ENCODE measurements at places on chromosomes 4 and X. TPM values are rescaled to one million over a fixed set of nuclear protein-coding genes. Genes with fewer than 3 reads are reported as not detected.

The CHRNA9 gene
- total RNA-seq, result not detected

The MTNR1A gene
- total RNA-seq, result not detected

The CNGA1 gene
- total RNA-seq, result not detected

DNA sequence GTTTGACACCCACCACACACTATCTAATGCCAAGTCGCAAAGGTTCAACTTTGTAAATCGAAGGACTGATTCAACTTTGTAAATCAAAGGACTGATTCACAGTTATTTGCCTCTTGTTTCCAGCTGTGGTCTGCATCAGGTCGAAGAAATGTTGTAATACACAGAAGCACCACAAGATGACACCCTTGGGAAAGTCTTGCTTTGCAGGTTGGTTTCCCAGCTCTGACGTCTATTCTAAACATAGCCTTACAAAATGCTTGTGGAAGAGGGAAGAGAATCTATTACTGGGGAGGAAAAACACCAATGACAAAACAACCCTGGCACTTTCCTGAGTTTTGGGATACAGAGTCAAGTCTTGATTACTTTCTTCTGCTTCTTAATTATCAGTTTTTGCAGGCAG lies 35.3 kb downstream of the SUPT20HL1 start:
- H3K4me3 ChIP-seq, result no peak overlapping the region
- H3K27ac ChIP-seq, result no peak overlapping the region
- no peaks in the 10 kb centered on the region for H3K36me3 ChIP-seq
- peaks cover 27% of the 10 kb centered on the region for H3K27me3 ChIP-seq
- H3K4me1 ChIP-seq, result no peaks in the 10 kb centered on the region

DNA sequence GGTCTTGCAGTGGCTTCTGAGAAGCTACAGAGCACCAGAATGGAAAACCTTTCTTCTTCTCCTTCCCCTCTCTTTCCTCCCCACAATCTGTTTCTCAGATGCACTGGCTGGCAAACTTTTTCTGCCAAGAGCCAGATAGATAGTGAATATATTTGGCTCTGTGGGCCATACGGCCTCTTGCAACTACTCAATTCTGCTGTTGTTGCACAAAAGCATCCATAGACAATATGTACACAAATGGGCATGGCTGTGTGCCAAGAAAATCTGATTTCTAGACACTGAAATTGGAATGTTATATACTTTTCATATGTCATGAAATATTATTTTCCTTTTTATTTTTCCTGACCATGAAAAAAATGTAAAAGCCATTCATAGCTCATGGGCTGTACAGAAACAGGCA lies 3.1 kb downstream of the PHEX start:
- DNase-seq, result no peak
- no peaks in the 10 kb centered on the region for H3K27me3 ChIP-seq
- H3K4me1 ChIP-seq, result no peaks in the 10 kb centered on the region
- no peak overlapping the region for H3K27ac ChIP-seq
- no peaks in the 10 kb centered on the region for H3K36me3 ChIP-seq
- H3K4me3 ChIP-seq, result no peak overlapping the region

- no peak overlapping the region for H3K27ac ChIP-seq
- H3K27me3 ChIP-seq, result no peaks in the 10 kb centered on the region
- no peak overlapping the region for H3K4me3 ChIP-seq
- DNase-seq, result no peak
- no peaks in the 10 kb centered on the region for H3K36me3 ChIP-seq
These were observed 31.3 kb upstream of the TBL1X start for GRCh38 chrX:9433596-9433995.

DNA sequence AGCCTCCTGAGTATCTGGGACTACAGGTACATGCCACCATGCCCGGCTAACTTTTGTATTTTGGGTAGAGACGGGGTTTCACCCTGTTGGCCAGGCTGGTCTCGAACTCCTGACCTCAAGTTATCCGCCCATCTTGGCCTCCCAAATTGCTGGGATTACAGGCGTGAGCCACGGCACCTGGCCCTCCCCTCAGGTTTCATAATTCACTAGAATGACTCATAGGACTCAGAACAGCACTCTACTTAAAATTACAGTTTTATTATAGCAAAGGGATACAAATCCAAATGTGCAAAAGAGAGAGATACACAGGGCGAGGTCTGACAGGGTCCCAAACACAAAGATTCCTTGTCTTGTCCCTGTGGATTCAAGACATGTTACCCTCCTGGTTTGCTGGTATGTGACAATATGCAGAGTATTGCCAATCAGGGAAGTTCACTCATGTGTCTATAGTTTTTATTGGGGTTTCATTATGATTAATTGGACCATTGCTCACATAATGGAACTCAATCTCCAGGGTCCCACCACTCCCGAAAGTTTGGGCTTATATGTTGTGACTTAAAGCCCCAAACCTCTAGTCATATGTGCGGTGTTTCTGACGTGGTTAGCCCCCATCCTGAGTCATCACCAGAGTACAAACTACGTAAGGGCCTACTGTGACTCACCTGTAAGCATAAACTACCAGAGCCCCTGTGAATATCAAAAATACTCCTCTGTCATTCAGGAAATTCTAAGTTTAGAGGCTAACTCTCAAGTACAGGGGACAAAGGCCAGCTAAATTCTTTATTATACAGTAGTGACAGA lies 5.2 kb downstream of the YIPF6 start:
- peaks cover 4% of the 10 kb centered on the region for H3K36me3 ChIP-seq
- no peak overlapping the region for H3K27ac ChIP-seq
- no peaks in the 10 kb centered on the region for H3K4me1 ChIP-seq
- H3K4me3 ChIP-seq, result no peak overlapping the region
- DNase-seq, result peak; percentile 93
